Stimulated activated CD8-positive, alpha-beta memory T cell treated with anti-CD3 and anti-CD28 coated beads, Interleukin-4, amount 100 ng/mL, for 48 hours (primary cell): ENCODE measurements at places on chromosomes 7 and 10.

- no peak for DNase-seq
These were observed 8.0 kb downstream of the COL17A1 start for GRCh38 chr10:104077663-104078151.

GRCh38 chr7:728602-729001, 1.5 kb upstream of the PRKAR1B start:
- no peak for DNase-seq

GRCh38 chr10:75065076-75065475, 46.4 kb upstream of the SAMD8 start:
- no peak for DNase-seq

DNA sequence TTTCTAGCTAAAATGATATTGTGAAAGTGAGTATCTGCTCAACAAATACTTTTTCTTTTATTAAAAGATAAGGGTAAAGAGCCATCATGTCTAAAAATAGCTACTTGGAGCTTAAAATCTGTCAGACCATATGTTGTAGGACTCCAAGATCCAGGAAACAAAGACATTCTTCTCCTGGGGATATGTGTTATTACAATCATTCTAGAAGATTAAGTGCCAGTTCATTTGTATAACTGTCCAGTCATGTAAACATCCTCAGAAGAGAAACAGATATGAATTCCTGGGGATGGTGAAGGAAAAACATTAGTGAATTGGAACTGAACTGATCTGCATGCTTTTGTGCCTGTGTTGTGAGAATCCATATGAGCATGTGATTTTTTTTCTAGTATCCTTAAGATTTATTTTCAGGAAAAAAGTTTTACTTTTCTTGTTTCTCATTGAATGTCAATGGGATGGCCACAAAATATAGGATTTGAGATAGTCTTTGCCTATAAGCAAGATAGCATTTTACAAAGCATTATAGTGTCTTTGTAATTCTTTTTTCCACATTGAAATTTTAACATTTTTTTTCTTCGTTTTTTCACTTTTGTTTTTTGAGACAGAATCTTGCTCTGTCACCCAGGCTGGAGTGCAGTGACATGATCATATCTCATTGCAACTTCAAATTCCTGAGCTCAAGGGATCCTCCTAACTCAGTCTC, 14.4 kb upstream of the MTERF1 start:
- no peak for DNase-seq

DNA sequence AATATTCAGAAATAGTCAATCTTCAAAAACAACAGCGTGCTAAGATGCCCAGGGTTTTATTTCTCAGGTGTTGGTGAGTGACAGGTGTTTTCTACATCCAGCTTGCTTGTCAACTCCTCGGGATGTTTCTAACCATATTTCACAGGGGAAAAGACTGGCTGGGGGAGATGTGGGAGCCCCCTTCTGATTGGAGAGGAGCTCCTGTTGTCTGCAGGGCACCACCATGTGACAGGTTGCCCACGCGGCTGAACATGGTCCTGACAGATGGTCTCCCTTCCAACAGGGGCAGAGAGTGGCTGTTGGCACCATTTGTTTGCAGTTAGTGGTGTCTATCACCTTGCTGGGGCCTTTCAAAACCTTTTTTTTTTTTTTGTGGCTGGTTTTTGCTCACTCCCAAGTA, 16.5 kb upstream of the GPR26 start:
- DNase-seq: no peak

GRCh38 chr7:50303335-50304128, 984 bp upstream of the IKZF1 start:
- DNase-seq: no peak

GRCh38 chr10:34273340-34273739, 541.8 kb downstream of the PARD3 start:
- no peak for DNase-seq
